ENCODE measurements at places on chromosomes 5 and 9.

DNA sequence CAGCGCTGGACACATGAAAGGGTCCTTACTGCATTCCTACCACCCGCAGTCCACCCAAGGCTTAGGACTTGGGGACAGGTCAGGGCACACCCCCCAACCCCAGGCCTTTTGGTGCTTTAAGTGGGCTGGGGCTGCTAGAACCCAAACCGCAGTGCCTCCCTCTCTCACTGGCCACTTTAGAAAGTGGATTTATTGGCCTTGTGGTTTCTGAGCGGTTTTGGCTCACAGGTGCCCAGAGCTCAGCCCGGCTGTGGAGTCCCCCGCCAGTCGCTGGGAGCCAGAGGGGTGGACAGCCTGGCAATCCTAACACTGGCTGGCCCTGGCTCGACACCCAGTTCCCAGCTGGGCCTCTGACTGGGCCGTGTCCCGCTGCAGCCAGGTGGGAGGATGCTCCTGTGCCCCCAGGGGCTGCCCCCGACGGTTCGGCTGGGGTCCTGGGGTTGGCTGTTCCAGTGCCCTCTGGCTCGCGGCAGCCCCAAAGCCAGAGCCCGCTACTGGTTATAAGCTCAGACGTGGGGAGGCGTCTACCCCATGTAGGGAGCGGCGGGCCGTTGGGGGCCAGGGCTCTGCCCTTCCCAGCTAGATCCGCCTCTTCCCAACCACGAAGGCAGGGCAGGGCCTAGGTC, 65.2 kb upstream of the RNU6ATAC start:
- DNase-seq = no peak

- DNase-seq = no peak
Observed at GRCh38 chr5:50807661-50808060, 141.2 kb downstream of the PARP8 start.

GRCh38 chr9:121498150-121498486, 1.5 kb downstream of the GGTA1 start:
- peak; percentile 44 for DNase-seq

GRCh38 chr9:108235609-108236008, 620.2 kb downstream of the ACTL7B start:
- no peak for DNase-seq

DNA sequence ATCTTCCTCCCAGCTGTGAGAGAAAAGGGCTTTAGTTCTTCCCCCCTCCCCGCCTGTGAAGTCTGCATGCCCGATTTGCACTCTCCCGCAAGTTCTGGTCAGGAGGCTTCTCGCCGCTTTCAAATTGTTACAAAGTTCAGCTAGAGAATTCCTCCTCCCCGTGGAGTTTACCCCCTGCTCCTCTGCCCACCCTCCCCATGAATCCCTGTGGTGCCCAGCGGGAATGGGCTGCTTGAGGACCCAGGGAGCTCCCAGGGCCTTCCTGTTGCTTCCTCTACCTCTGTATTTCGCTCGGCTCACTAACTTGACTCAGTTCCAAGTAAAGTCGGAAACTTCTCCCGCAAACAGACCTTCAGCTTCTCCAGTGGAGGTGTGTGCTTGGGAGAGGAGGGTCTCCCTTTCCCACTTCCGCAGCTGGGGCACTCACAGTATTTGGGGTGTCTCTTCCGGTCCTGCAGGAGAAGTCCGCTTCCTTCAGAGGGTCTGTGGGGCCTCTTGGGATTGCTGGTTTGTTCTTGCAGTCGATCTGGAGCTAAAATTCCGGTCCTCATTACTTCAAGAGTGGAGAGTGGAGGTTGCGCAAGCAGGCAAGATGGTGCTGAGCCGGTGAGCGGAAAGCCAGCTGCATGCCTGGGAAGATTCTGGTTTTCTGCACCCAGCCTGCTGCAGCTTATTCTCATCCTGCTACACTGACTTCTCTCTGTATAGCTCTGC, 97.8 kb downstream of the ADAMTS12 start:
- no peak for DNase-seq

DNA sequence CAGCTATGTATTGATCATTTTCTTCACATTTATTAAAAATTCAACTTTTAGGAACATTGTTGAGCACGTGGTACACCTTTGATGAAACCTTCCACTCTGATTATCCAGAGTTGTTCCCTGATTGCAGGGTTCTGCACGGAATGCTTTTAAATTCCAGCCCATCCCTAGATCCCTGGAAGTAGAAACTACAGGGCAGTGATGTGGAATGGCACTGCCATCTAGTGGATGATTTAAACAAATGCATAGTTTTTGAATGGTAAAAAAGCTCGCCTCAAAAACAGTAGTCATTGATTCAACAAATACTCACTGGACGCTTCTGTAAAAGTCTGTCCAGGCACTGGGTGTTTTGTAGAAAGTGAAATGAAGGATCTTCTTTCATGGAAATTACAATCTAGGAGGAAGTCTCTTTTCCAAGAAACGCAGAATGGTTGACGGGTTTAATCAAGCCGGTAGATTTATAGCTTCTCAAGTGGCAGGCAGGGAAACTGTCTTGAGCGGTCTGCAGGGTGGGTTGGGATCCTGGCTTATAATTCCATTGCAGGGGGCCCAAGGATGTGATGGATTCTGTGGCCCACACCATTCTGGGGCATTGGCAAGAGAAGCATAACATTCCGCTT, 118.4 kb downstream of the ARHGAP26 start:
- DNase-seq = no peak

- DNase-seq = no peak
Observed at GRCh38 chr9:85508616-85509015, 233.1 kb downstream of the AGTPBP1 start.

GRCh38 chr5:128174951-128175350, 91.4 kb downstream of the SLC12A2 start:
- DNase-seq = peak; percentile 45

- no peak for DNase-seq
Observed at GRCh38 chr9:91942201-91942600, 7.8 kb downstream of the ROR2 start.

Data from non-pigmented ciliary epithelial cell (primary cell).